ENCODE measurements at places on chromosomes 1 and 21. TPM values are rescaled to one million over a fixed set of nuclear protein-coding genes. Genes with fewer than 3 reads are reported as not detected.

The VAV3 gene
- not detected for polyA plus RNA-seq

The RPRD2 gene
- 17.1 TPM for polyA plus RNA-seq

The KDF1 gene
- polyA plus RNA-seq = 0.06 TPM

The OR2T35 gene
- not detected for polyA plus RNA-seq

The MYOC gene
- polyA plus RNA-seq = not detected

The OPTC gene
- not detected for polyA plus RNA-seq

The C1orf141 gene
- not detected for polyA plus RNA-seq

The TCEA3 gene
- polyA plus RNA-seq = 14.7 TPM

The DNAJC6 gene
- polyA plus RNA-seq = 0.09 TPM

The C1orf116 gene
- not detected for polyA plus RNA-seq

DNA sequence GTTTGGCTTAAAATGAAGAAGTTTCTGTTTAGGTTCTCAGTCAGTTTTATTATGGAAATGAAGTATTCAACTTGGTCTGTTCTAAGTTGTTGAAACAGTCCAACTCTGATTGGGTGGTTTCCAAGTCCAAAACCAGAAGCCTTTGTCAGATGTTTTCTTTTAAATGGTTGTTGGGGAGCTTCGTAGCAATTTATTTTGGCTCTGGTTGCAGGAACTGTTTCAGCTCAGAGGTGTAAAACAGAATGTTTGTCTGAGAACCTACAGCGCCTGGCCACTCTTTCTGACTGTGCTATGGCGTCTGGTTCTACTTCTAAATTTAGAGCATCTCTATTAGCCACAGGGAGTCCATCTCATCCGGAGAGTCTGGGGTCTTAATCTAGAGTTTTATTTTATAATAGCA, 582.6 kb upstream of the TMPRSS15 start:
- DNase-seq = no peak

GRCh38 chr21:45763074-45763473, 119.5 kb downstream of the PCBP3 start:
- DNase-seq = no peak

- no peak for DNase-seq
Observed at GRCh38 chr21:44199448-44199847, 41.3 kb downstream of the ICOSLG start.

- DNase-seq = no peak
Observed at GRCh38 chr1:229070168-229070567, 200.7 kb upstream of the RAB4A start.

DNA sequence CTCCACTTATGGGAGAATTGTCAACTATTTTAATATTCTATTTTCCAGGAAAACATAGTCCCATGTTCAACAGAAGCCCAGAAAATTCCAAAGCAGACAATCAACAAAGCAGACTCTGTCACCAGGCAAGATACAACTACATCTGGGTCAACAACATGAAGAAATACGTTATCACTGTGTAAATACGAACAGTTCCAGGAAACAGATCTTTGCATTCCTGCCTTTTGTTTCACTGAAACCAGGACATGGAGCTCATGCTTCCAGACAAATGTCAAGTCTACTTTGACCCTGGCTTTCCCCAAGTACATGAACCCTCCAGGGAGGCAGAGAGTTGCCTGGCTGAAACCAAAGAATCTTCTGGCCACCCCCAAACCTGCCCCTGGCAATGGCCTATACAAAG, 106.7 kb downstream of the SETD4 start:
- DNase-seq = no peak

- no peak for DNase-seq
Observed at GRCh38 chr1:19395678-19396192, 83.6 kb downstream of the SLC66A1 start.

DNA sequence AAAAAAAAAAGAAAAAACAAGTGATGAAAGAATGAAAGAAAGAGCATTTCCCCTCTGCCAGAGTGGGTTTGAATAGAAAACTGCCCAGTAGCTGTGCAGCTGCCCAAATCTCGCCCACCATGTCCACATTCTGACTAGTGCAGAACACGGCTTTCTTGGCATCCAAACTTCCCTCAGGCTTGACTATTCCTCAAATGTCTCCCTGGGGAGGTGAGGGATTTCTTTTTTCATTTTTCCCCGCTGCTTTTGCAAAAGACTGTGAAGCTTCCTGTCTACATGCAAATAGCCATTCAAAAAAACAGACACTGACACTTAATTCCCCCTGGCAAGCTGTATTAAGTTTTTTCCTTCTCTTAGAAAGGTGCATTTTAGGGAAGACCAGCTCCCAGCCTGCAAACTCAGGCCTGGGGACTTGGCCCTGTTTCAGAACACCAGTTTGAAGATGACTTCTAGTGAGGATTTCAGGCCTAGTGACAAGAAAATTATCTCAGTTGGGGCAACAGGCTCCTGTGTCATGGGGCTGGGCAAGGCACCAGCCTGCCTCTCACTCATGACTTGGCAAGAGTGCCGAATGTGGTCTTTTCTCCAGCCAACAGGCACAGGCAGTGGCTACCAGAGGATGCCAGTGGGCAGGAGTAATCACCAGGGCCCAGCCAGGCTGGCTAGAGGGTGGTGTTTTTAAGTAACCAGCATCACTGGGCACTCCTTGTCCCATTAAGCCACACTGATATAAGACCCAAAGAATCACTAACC, 178.1 kb upstream of the NFIA start:
- no peak for DNase-seq

DNA sequence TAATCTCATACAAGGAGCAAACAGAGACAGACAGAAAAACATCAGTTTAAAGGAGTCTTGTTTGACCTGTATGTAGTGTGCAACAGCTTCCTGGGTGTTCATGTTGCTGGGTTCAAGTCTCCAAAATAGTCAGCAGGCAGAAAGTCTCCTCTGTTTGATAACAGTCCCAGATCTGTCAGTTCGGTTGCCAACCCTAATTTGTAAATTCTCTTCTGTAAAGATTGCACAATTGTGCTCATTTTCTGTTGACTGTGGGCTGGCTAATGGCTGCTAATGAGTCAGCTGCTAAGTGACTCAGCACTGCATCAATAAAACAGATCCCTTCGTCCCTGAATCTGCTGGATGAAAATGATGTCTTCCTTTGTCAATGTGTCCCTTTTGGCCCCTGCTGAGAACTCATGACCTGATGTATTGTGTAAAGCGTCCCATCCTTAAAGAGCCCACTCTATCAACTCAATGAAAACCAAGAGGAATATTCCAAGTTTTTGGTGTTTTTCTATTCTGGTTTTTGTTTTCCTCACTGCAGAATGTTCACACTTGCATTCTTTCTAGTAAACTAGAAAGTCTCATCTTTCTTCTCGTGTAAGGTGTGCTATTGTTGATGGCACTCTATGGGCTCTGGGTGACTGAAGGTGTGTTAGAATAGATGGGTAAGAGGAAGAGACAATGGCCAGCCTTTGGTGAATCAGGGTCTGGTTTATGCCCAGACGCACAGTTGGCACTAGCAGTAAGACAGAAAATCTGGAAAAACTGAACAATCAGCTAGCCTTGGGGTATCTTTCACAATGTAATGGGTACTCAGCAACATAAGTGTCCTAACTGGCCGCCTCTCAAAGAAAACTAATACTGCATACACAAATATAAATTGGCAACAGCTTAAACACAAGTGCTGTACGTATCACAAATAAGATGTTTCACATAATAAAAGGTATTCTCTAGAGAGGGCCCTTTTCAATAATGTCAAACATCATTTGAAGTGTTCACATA, 75.1 kb upstream of the SIPA1L2 start:
- DNase-seq = peak; percentile 56

DNA sequence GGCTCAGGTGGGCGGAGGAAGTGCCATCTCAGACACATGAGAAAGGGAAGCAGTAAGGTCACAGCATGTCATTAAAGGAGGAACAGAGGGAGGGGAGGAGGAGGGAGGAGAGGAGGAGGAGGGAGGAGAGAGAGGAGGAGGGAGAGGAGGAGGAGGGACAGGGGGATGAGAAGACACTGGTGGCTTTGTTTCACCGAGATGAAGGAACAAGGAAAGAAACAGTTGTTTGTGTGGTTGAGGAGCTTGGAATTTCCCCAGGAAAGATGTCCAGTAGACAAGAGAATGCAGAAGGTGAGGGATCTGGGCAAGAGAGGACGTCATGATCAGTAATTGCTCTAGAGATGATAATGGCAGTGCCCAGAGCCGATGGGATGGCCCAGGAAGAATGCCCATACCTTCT, 97.7 kb downstream of the AJAP1 start:
- no peak for DNase-seq

DNA sequence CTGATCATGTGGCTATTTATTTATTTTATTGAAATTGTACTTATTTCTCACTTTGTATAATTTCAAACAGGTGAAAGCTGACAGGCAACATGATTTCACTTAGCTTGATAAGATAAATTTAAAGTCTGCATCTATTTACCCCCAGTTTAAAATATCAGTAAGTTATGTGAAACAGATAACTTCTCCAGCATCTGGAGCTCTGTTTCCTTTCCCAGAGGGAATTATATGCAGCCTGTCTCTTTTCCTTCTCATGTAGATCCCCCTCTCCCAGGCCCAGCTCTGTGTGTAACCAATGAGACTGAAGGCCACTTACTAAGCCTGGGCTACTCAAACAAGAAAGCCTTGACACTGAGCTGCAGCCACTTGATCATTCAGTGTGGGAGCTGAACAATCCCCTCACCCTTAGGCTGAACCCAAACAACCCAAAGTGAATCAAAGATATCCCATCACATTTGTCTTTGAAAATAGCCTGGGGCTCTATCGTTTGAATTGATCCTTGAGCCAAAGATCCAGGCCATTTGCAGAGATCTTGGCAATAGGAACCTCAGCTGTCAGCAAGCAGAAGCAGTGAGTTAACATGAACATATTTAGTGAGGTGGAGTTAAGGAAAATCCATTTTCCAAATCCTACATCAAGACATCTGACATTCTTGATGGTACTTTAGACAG, 383.9 kb downstream of the TGFB2 start:
- no peak for DNase-seq

GRCh38 chr1:207948536-207949250, 37.8 kb upstream of the CD34 start:
- no peak for DNase-seq

GRCh38 chr1:201982623-201983379, at the start of gene RNPEP:
TSS of gene RNPEP (plus strand) at chr1:201982648. CDS start at chr1:201982667, 19 bp downstream.
- DNase-seq = peak; percentile 43

DNA sequence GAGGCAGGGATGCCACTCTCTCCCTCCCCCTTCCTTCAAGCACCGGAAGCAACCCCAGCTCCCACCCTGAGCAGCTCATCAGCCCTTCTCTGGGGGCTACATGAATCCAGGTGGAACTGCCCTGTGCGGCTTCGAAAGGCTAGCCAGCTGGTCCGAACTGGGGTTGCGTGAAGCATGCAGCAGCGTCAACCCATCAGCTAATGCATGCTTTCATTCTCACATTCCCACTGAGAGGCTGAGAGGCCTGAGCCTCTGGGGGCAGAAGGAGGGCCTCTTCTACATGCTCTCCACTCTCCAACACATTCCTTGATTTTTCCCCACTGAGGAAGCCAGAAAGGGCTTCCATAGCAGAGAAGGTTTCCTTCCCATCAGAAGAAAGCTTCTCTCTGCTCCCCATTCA, 5.6 kb downstream of the RXRG start:
- DNase-seq = no peak

- no peak for DNase-seq
Observed at GRCh38 chr21:39218082-39218409, 34.8 kb upstream of the PSMG1 start.

- no peak for DNase-seq
Observed at GRCh38 chr1:86705665-86705985, 1.2 kb downstream of the SH3GLB1 start.

DNA sequence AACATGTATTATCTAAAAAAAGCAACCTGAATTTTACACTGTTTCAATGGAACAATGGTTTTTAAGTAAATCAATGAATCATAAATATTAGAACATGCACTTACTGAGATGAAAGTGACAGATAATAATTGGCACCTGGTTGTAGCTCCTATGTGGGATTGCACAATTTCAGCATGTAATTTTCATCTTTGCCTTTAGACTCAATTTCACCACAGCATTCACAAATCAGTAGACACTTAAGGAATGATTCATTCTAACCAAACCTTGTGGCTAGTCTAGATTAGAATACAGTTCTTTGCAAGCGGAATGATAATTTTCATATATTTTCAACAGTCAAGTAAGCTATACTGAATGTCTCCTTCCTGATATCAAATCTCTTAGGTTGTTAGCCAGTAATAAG, 853.4 kb downstream of the KCNT2 start:
- DNase-seq = no peak

DNA sequence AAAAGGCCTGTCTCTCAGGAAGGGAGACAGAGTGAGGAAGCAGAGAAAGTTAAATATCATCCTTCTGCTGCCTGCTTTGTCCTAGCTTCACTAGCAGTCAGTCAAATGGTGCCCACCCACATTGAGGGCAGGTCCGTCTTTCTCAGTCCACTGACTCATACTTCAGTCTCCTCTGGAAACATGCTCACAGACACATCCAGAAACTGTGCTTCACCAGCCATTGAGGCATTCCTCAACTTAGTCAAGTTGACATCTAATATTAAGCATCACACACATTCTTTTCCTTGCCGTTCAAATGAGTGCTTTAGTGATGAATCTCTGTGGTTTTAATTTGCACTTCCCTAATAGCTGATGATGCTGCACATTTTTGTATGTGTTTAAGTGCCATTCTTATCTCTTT, 777.8 kb upstream of the PRMT6 start:
- DNase-seq = no peak

- no peak for DNase-seq
Observed at GRCh38 chr1:244436336-244437085, 15.2 kb downstream of the ADSS2 start.

DNA sequence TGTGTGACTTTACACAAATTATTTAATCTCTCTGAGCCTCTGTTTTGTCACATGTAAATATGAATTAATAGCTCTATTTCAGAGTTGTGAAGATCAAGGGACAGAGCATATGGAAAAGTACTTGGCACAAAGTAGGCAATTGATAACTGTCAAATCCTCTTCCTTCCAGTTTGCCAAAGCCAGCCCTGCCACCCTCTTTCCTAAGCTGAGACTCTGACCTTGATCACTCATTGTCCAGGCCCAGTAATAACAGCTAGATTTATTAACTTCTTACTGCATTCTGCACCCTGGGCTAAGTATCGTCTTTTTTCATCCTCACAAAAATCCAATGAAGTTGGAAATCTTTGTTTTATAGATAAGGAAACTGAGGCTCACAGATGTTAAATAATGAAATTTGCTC, 70.8 kb upstream of the ATP1A1 start:
- DNase-seq = no peak

DNA sequence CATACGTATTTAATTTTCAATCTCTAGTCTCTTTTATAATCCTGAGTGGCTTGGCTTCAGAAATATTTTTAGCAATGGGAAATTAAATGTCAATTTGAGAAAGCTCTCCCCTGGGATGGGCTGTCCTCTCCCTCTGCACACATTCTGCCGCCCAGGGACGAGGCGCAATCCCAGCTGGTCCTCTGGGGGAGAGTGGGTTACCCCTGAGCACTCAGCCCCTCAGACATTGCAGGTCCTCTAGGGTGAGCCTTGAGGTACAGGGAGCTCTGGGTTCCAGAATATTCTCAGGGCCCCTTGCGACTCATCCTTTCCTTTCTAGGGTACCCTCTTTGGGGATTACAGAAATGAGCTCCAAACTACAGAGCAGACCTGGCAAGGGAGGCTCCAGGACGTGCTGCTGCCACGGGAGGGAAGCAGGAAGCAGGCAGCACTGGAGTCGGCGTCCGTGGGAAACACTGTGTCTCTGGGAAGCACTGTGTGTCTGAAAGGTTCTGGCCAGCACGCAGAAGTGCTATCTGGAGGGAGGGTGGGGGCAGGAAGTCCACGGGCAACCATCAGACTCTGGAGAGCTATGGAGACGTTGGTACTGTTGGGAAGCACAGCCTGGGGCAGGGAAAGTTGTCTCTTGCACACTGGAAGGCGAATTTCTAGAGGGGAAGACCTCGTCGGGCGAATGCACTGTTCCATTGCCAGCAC, 343.3 kb upstream of the VAMP3 start:
- DNase-seq = no peak

All from AG04450 (cell line).